ENCODE measurements at places on chromosomes 3 and 15. TPM values are rescaled to one million over a fixed set of nuclear protein-coding genes. Genes with fewer than 3 reads are reported as not detected.

DNA sequence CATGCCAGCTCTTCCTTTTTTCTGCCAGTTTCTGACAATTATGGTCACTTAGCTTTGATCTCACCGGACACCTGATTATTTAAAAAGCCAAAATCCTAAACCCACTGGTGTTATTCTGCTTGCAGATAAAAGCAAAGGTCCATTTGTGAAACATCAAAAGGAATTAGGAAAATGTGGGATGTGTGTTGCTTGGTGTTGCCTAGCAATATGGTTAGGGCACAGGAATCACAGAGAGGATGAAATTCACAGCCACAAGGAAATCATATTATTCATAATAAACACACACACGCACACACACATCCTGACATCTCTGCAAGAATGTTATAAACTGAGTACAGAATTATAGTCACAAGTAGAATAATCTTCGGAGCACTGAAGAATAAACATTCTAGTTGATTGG, 89.3 kb upstream of the BHLHE40 start:
- no peak for DNase-seq

- DNase-seq: no peak
Measured at GRCh38 chr15:22978691-22979237, 1.4 kb downstream of the CYFIP1 start.

- DNase-seq: no peak
Measured at GRCh38 chr15:44726568-44727484, 9.5 kb upstream of the TRIM69 start.

GRCh38 chr3:30611613-30612436, 5.4 kb downstream of the TGFBR2 start:
- no peak for DNase-seq

DNA sequence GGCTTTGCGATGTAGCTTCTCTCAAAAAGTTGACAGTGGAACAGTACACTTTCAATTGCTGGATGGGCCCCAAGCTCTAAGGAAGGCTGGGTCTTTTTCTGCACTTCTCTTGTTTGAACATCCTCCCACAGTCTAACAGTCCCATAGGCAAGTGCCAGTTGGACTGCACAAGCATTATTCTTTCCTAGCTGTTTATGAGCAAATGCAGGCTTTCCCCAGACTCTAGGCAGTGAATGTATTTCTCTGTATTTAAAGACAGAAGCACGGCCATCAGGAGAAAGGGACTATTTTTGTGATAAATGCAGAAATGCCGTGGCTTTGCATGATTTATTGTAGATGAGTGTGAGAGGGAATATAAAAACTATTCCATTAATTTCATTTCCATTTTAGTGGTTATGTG, 539.3 kb upstream of the LMCD1 start:
- DNase-seq: no peak

The SLC7A14 gene
- 2.2 TPM for polyA plus RNA-seq

Measured in left kidney (tissue), 8 donors.